ENCODE measurements at places on chromosomes 3 and 15.

DNA sequence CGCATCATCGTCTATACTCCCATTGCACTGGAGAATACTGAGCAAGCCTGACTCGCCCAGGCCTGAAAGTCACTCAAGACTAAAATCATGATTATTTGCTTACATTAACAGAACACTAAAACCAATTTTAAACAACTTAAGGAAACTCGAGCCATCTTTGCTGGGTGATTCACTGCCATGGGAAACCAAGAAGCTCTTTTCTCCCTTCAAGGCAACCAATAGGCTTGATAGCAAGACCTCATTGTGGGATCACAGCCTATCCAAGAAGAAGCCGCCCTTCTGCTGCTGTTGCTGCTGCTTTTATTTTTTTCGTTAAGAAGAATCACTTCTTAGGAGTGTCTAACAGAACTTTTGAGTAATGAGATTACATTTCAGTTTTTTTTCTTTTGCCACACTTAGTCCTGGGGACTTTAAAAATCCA, 479.4 kb downstream of the FOXP1 start:
- no peak for DNase-seq

DNA sequence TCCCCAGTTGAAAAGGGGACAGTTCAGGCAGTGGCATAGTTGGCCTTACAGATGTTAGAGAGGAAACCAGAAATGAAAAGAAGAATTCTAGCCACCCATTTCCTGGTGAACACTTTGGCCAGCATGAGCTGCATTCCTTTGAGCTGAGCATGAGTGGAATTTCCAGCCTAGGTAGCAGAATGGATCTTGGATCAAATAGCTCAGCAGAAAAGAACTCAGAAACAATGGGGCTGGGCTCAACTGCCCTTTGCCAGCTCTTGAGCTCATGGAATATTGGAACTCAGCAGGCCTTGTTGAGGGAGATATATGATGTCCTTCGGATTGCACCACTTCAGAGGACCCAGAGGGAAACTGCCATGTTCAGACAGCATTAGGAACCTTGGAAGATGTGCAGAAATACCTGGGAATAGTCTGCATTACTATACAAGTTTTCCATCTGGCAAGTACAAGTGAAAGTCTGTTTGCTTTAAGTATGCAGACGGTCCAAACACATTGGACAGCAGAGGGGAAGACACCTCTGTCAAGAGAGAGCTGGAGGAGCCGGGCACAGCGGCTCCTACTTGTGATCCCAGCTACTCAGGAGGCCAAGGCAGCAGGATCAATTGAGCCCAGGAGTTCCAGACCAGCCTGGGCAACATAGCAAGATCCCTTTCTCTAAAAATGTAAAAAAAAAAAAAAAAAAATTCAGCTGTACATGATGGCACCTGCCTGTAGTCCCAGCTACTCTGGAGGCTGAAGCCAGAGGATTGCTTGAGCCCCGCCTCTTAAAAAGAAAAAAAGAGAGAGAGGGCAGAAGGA, 3.1 kb upstream of the CDV3 start:
- no peak for DNase-seq

DNA sequence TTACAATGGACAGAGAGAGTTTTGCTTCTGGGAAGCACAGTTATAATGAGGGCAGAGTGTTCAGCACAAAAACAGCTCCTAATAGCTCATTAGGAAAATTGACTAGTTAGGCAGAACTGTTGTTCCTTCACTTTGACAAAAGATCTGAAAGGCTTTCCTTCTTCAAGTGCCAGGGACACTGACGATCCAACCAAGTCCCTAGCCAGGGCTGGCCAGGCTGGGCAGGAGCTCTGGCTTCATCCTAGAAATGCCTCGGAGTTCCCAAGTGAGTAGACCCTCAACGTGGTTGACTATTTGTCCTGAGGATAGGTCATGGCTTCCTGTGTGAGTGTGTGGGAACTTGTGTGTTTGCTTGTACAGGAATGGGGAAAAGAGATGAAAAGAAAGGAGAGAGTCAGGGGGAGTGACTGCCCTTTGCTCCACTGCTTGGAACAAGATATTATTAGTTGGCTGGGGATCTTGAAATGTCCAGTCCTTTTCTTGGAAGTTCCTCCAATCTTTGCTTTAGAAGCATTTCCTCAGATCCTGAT, 617.9 kb downstream of the NTRK3 start:
- no peak for DNase-seq

DNA sequence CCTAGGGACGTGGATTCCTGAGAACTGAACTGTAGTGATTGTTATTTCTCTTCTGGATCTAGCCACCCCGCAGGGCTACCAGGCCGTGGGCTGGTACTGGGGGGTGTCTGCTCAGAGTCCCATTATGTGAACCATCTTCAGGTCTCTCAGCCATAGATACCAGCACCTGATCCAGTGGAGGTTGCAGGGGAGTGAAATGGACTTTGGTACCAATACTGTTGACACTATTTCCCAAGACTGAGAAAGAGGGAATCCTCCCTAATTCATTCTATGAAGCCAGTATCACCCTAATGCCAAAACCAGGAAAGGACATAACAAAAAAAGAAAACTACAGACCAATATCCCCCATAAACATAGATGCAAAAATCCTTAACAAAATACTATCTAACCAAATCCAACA, 237.0 kb upstream of the AGTR1 start:
- DNase-seq: no peak

DNA sequence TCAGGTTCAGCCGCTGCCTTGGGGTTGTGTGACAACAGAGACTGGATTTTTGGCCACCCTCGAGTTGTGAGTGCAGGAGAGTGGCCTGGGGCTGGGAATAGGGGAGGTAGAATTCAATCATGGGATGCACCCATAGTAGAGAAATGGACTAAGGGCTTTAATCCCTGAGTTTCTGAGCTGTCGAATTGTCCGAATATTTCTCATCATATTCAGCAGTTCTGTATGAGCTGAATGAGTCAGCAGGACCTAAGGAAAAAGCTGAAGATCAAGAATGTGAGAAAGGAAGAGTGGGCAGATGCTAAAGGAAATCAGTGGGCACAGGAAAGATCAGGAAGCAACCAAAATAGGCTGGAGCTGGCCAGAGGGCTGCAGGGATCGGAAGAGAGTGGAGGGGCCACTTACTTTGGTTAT, 44.4 kb upstream of the SACM1L start:
- DNase-seq: no peak

DNA sequence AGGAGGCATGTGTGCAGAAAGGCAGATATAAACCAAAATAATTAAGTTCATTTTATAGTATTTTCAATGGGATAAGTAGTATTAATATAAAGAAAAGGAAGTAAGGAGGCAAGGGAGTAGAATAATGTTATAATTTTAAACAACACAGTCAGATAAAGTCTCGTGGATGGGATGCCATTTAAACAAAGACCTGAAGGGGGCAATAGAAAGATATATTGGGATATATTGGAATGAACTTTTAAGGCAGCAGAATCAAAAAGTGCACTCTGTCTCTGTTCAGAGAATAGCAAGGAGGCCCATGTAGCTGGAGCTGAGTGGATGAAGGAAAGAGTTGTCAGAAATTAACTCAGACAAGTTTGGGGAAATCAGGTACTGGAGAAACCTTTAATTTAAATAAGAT, 158.7 kb downstream of the CGGBP1 start:
- no peak for DNase-seq

GRCh38 chr3:37125195-37126073, 48.9 kb downstream of the LRRFIP2 start:
- DNase-seq: no peak

DNA sequence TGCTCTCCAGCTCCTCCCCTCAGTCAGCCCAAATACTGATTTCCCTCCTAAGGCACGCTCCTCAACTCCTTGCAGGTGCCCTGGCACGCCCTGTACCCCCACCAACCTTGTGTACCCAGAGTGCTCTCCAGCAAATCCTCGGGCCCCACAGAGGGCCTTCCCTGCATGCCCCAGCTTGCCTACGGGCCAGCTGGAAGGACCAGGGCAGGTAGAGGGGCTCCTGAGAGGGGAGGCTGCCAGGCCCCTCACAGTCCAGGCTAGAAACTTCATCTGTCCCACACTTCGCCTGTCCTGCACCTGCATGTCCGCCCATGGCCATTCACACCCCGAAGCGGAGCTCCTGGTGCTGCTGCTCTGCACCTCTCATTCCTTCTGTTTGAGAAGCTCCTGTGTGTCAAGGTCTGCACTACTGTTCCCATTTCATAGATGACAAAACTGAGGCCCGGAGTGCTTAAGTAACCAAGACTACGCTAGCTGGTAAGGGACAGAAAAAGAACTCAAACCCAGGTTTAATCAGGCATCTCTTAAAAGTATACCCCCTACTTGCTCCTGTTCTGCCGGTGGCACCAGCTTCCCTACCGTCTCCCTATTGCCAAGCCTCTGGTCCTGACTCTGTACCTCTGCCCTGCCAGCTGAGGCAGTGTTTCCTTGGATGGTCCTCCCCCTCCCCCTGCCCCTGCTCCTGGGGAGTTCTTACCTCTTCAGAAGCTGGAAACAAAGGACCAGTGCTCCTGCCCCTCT, 35.6 kb downstream of the ZXDC start:
- no peak for DNase-seq

GRCh38 chr15:37823601-37824275, 110.7 kb upstream of the TMCO5A start:
- DNase-seq: no peak

GRCh38 chr3:120280026-120280425, 5.0 kb downstream of the GPR156 start:
- no peak for DNase-seq

- no peak for DNase-seq
Observed at GRCh38 chr15:97890307-97890706, 70.2 kb upstream of the ARRDC4 start.

GRCh38 chr3:66582721-66583423, 82.0 kb upstream of the LRIG1 start:
- DNase-seq: no peak

GRCh38 chr15:55915876-55916567, 77.4 kb downstream of the NEDD4 start:
- no peak for DNase-seq

Data from DMS79 treated with DMSO at 0.1 percent for 48 hours (cell line).